Mesothelial cell of epicardium (in vitro differentiated cells): ENCODE measurements at places on chromosomes 3 and 15. TPM values are rescaled to one million over a fixed set of nuclear protein-coding genes. Genes with fewer than 3 reads are reported as not detected.

MYRIP gene
- 0.53 to 0.63 TPM (median 0.59 TPM) in 3 replicates for total RNA-seq

C3orf49 gene
- not detected in 3 replicates for total RNA-seq

DNA sequence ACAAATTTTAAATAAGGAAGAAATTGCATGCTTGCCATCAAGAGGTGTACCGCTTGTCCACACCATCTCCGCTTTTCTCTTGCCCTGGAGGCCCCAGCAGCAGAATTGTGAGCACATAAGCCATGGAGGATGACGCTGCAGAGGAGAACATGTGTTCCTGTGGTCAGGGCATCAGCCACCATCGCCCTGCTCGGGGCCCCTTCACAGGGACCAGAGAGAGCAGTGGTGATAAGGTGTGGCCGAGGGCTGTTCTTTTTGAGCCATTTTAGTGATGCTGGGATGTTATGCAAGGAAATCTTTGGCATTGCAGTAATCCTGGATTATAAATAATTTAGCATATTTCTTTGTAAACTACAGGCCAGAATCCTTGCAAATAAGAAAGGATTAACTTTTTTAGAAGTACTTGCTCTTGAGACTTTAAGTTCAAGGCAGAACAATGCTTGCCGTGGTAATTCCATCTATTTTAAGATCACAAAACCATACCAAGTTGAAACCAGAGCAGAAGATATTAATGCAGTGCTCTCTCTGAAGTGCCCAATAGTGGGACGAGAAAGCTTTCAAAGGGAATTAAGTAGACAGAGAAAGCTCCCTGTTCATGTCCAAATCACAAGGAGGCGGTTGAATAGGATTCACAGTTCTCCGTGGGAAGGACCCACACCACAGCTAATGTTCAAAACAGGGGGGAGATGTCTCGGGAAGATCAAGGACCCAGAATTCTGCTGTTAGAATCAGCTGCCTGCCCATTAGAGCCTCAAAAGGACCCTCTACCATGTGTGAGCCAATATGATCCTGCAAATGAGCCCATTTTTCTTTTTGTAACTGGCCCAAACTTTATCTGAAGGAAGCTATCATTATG, 338.5 kb downstream of the RORA start:
- H3K27ac ChIP-seq = no peak overlapping the region
- H3K27me3 ChIP-seq = no peaks in the 10 kb centered on the region
- H3K4me1 ChIP-seq = peaks cover 3% of the 10 kb centered on the region
- no peak overlapping the region for H3K4me3 ChIP-seq

GRCh38 chr3:162007722-162008121, 511.1 kb downstream of the OTOL1 start:
- no peaks in the 10 kb centered on the region for H3K4me1 ChIP-seq
- no peak overlapping the region for H3K4me3 ChIP-seq
- no peaks in the 10 kb centered on the region for H3K27me3 ChIP-seq
- no peak overlapping the region for H3K27ac ChIP-seq
- no peak for DNase-seq

DNA sequence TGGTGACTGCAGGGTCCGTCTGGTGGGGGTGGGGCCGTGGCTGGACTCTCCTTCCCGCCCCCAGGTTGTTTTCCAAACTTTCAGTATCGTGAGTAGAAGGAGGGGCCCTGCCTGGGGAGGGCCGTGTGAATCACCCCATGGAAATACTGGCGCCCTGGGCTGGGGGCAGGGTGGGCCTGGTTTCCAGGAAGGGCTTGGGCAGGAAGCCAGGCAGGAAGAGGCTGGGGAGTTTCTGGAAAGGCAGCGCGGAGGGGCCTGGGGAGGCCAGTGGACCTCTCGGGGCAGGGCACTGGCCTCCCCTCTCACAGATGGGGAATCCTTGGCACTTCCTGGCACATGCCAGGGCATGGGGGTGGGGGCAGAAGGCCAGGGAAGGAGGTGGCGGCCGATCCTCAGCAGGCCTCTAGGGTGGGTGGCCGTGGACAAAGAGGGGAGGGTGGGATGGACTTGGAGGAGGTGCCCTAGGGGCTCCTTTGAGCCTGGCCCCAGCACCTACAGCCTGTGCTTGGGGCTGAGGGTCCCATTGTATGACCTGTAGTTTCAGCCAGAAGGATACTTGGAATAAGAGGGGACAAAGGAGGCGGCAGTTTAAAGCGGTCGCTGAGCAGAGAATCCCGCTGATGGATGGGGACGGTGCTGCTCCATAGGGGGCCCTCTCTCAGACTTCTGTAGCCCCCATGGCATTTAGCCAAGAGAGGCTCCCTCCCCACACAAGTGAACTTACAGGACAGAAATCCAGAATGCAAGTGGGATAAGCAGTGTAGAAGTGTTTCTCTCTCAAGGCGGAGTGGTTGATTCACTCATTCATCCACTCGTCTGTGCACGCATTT, 56.5 kb upstream of the GATA2 start:
- H3K4me3 ChIP-seq = peak overlapping the region; percentile 30
- H3K36me3 ChIP-seq = peaks cover 3% of the 10 kb centered on the region
- H3K27me3 ChIP-seq = peaks cover 14% of the 10 kb centered on the region
- peak overlapping the region; percentile 97 for H3K27ac ChIP-seq
- DNase-seq = no peak

GRCh38 chr15:62121273-62122015, 43.6 kb downstream of the C2CD4B start:
- H3K4me3 ChIP-seq = no peak overlapping the region
- no peak overlapping the region for H3K27ac ChIP-seq
- H3K4me1 ChIP-seq = peaks cover 2% of the 10 kb centered on the region
- H3K36me3 ChIP-seq = no peaks in the 10 kb centered on the region

DNA sequence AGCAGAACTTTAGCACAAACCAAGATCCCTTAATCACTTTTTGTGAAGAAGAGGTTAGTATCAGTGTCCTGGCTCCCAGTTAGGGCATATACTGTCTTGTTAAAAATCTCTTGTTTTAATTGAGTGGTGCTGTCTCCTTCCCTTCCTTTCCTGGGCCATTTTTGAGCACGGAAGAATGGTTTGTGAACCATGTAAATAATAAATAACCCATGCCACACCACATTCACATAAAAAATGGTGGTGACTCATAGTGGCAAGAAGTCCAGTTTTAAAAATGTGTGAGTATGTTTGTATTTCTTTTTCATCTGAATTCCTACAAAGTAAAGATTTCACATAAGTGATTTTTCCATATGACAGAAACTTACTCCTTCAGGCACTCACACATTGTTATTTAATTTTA, 59.1 kb upstream of the SPRED1 start:
- H3K27ac ChIP-seq = no peak overlapping the region
- H3K27me3 ChIP-seq = no peaks in the 10 kb centered on the region
- no peaks in the 10 kb centered on the region for H3K36me3 ChIP-seq
- H3K4me3 ChIP-seq = no peak overlapping the region

DNA sequence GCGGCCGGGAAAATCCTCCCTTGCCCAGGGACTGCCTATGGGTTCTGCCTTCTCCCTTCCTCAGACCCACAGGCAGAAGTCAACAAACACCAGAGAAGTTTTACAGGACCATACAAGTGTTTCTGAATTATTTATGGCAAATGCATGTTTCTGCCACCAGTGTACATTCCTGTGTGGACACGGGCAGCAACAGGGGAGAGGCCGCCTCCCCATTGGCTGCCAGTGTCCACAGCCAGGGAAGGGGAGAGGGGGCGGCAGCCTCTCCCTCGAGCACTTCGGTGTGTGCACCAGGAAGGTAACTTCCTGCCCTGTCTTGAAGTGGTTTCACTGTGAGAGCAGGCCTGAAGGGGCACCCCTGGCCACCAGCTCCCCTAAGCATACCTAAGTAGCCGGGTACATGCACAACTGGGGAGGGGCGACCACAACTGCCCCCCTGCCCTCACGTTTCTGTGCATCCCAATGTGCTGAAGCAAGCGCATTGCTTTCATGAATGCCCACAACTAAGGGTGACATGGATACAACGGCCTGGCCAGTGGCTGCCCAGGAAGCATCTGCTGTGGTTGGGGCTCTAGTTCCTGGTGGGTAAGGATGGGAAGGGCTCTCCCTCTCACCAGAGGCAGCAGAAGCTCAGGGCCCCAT, 14.8 kb upstream of the SHISA5 start:
- H3K4me1 ChIP-seq = peaks cover 5% of the 10 kb centered on the region
- H3K27ac ChIP-seq = peak overlapping the region; percentile 89
- peaks cover 3% of the 10 kb centered on the region for H3K36me3 ChIP-seq
- no peak overlapping the region for H3K4me3 ChIP-seq
- H3K27me3 ChIP-seq = no peaks in the 10 kb centered on the region
